ENCODE measurements at places on chromosomes 6 and 20.

DNA sequence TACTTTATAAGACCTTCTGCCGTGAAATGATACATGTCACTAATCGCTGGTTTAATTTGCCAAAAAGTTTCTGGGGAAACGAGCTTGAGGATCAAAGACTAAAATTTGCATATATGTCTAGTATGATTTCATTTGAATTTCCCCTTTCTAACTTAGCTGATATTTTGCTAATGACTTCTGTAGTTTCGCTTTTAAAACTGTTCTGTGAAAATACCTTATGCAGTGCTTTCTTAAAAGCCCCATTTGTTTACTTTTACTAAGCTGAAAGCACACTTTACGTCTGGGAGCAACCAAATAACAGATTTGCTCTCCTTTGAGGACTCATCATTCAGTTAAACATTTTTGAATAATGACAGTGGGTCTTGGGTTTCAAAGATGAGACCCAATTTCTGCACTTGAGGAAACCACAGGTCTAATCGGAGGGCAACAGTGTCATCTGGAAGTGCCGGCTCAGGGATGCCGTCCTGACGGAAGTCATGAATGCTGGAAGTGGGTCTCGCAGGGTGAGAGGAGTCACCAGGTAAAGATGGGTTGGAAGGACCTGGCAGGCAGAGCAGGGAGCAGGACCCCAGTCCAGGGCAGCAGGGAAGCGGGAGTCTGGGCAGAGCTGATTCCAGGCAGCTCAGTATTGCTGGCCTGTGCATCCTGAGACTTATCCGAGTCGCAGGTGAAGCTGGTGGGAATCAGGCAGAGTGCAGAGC, 33.2 kb downstream of the PLEKHG1 start:
- no peak for DNase-seq

DNA sequence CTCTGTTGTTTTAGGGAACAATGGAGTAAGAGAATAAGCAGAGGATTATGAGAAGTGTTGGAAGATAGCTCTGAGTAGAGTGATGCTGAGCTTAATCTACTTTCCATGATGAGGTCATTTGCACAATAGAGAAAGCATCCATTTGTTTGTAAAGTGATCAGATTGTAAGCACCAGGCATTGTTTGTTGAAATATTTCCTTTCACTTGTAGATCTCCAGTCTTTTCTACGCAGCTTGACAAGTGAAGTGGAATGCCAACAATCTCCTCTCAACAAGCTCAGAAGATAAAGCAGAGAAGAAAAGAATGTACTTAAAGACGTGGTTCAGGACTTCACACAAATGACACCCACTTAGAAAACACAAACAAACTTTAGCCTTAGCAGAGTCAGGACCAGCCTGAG, 80.1 kb upstream of the MARCKS start:
- DNase-seq = no peak

GRCh38 chr20:14947946-14948345, 610.5 kb upstream of the FLRT3 start:
- DNase-seq = no peak

- no peak for DNase-seq
Measured at GRCh38 chr6:104505838-104506237, 353.9 kb downstream of the HACE1 start.

GRCh38 chr6:143747347-143747842, 69.6 kb downstream of the PHACTR2 start:
- no peak for DNase-seq

DNA sequence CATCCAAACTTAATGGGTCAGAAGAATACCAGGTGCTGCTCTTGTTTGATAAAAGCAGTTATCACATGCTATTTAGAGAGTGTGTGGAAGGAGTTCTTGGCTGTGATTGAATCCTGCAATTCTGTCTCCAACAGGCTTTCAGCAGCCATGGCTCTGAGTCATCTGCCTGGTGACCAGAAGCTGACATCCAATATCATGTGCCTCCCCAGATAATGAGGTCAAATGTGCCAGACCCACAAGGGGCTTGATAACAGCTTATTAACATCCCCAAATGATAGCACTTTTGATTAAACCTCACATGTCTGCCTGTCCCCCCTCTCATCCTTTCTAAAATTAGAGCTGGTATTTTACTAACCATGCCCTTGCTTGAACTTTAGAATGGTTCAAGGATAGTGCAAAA, 175.7 kb upstream of the PLN start:
- DNase-seq = no peak

DNA sequence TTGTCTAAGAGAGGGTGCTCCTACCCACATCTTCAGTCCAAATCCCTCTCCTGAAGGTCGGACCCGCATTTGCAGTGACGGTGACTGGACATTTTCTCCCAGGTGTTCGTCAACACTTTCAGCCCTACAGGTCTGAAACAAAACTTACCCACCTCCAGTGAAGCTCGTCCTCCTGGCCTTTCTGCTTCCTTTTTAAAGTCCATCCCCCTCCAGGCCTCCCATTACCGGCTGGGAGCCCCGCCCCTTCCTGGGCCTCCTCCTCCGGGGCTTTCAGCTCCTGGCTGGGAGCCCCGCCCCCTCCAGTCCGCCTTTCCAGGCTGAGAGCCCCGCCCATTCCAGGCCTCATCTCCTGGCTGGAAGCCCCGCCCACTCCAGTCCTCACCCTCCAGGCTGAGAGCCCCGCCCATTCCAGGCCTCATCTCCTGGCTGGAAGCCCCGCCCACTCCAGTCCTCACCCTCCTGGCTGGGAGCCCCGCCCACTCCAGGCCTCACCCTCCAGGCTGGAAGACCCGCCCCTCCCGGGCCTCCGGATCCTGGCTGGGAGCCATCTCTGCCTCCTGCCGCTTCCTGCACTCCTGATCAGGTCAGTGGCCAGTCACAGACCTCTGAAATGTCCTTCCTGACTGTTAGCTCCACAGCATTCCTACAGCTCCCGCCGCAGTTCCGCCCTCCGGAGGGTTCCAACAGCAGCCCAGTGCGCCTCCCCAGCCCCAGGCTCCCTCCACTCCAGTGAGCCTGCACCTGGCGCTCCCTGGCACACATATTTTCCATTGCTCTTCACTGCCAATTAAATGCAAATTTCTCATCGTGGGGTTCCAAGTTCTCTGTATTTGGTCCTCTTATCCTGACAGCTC, 98.5 kb downstream of the LY86 start:
- DNase-seq = peak; percentile 78

GRCh38 chr6:148324297-148324985, 18.2 kb upstream of the SASH1 start:
- DNase-seq = no peak

All from cortex of kidney (tissue), 1 donor.